Suppressor macrophage (primary cell): ENCODE measurements at places on chromosomes 7 and 10.
A peak's percentile ranks its signal among the peaks of the same experiment; 100 is the strongest.

DNA sequence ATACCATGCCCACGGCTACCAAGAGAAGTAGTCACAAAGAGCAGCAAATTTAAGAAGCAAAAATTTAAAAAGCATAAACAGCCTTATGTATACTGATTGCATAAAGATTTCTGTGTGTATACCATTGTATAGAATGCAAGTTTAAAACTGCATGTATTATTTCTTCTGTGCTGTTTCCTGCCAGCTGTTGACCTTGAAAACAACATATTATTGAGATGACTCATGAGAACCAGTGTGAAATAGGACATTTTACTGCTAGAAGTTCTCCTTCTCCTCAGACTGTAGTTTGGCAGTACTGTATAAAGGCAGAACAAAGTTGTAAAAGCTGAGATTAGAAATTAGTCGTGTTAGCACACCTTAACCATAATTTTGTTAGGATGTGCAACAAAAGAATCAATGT, 42.3 kb upstream of the SGCE start:
- no peak for DNase-seq

GRCh38 chr10:29710128-29710527, 75.4 kb upstream of the SVIL start:
- DNase-seq, result no peak

DNA sequence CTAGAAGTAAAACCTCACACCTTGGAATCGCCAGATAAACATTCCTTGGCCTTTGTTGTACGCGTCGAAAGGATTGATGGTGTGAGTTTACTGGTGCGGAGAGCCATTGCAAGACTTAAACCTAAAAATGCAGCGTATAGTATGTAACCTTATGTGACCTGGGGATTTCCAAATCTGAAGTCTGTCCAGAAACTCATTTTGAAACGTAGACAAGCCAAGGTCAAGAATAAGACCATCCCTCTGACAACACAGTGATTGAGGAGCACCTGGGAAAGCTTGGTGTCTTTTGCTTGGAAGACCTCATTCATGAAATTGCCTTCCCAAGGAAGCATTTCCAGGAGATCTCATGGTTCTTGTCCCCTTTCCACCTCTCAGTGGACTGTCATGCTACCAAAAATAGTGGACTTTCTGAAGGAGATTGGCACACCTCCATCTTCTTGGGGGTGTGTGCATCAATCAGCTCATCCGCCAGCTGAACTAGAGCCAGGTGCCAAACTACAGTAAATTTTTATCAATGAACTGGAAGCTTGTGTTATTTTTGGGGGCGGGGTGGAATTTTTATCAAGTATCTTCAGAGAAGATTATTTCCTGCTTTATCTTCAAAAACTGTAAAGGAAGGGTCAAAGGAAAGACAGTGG, 8.1 kb downstream of the POR start:
- DNase-seq, result no peak

GRCh38 chr10:71711052-71711623, 8.4 kb downstream of the C10orf105 start:
- DNase-seq, result no peak

DNA sequence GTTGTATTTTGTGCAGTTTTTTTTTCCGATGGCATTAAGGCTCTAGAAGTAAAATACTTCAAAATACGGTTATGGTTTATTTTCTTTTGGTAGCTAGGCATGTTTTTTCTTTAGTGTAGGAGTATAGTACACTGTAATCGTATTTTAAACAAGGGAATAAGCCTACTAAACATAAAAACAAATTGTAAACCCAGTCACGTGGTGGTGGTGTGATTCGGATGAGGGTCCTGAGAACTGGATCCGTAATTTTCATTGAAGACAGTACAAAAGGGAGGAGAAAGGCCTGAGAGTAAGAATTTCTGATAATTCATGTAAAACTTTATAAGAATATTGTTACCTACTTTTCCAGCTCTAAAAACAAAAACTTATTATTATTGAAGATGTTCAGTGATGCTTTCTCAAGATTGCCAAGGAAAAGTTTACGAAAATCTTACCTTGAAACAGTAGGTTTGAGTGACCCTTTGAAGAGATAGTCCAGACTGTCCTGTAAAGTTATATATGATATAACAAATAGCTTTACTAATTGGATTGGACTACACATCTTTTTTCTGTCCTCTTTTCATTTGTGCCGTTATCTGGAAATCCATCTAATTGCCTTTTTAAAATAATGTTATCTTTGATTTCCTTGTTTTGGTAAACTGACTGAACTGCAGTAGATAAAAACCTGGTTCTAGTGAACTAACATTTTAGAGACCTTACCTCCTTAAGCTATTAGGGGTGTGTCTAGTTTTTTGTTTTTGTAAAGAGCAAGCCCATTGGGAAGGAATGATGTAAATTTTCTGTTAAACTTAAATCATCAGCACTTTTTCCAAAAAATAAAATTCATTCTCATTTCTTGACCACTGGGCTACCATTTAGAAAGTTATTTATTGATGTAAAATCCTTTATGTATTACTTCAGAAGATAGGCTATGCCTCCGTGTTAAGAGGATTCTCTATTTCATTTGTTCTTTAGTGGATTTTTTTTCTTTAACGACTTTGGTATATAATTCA, 1.0 kb upstream of the PBLD start:
- DNase-seq, result no peak

DNA sequence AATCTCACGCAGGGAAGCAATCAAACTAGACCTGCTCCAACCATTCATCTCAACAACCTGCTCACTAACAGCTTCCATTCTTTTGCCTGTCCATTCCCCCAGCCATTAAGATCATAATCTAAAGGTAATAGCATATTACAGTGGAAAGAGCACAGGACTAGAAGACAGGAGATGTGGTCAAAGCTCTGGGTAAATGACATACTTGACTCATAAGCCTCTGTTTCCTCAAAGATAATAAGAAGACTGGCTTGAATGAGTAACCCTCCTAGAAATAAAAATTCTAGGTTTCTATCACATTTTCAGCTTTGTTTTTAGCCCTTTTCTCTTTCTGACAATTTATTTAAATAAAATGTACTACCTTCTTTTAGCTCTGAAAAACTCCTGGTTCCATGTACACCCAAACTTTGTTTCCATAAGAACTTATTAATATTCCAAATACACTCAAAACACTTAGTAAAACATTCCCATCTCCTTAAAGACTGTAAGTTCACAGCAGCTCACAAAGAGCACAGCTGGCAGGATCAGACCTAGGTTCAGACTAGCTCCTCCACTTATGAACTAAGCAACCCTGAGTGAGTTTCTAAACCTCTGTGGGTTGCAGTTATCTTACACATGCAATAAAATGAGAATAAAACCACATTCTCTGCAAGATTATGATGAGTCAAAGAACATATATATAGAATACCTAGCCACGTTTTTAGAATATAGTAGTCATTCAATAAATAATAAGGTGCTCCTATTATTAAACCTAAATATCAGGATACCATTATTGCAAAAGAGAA, 11.6 kb downstream of the FAM204A start:
- no peak for DNase-seq

GRCh38 chr7:147911201-147911601, 679.4 kb upstream of the C7orf33 start:
- DNase-seq, result peak; percentile 62

GRCh38 chr7:28332046-28332445, 80.3 kb upstream of the CREB5 start:
- DNase-seq, result no peak

DNA sequence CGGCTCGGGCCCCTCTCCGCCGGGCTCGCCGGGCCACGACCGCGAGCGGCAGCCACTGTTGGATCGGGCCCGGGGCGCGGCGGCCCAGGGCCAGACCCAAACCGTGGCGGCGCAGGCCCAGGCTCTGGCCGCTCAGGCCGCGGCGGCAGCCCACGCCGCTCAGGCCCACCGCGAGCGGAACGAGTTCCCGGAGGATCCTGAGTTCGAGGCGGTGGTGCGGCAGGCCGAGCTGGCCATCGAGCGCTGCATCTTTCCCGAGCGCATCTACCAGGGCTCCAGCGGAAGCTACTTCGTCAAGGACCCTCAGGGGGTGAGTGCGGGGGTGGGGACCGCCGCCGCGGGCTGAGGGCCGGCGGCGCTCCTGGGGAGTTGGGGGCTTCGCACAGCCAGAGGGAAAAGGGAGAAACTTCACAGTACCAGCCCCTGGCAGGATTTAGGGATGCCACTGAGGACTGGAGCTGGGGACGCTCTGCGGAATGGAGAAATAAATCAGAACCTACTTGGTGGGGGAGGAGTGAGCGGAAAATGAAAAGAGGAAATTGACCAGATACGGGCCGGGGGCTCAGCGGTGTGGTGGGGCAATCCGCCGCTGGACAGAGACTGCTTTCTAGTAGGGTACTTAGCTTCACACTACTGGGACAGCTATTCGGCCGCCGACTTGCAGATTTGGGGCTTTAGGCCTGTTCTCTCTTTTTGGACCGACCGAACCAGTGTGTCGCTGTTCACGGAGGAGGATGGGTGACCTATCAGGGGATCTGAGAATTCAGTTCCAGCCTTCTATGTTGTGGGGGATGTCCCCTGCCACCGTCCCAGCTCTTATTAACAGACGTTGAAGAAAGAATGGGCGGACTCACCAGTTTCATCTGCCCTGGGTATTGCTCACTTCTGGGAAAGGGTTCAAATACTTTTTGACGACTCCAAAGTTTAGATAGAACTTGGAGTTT, 669 bp downstream of the PI4K2A start:
- DNase-seq, result peak; percentile 68

DNA sequence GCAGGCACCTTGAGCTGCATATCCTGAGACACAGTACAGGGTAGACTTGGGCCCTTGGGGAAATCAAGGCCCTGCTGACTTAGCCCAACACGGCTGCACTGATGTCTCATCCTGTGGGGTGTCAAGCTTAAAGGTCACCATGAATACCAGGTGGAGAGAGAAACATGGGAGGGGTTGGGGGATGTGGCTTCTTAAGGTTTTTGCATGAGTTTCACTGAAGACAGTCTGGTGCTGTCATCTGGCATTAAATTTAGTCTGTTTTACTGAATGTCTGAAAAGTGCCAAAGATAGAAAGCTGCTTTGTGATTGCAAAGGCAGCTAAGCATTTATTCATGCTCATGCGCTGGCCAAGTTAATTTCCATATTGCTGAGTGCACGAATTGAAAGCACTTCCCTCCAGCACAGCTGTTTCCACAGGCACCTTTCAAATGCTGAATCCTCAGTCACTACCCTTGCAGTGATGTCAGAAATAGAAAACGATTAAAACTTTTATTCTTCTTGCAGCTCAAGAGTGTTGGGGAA, 102.1 kb downstream of the OSBPL3 start:
- DNase-seq, result peak; percentile 89

DNA sequence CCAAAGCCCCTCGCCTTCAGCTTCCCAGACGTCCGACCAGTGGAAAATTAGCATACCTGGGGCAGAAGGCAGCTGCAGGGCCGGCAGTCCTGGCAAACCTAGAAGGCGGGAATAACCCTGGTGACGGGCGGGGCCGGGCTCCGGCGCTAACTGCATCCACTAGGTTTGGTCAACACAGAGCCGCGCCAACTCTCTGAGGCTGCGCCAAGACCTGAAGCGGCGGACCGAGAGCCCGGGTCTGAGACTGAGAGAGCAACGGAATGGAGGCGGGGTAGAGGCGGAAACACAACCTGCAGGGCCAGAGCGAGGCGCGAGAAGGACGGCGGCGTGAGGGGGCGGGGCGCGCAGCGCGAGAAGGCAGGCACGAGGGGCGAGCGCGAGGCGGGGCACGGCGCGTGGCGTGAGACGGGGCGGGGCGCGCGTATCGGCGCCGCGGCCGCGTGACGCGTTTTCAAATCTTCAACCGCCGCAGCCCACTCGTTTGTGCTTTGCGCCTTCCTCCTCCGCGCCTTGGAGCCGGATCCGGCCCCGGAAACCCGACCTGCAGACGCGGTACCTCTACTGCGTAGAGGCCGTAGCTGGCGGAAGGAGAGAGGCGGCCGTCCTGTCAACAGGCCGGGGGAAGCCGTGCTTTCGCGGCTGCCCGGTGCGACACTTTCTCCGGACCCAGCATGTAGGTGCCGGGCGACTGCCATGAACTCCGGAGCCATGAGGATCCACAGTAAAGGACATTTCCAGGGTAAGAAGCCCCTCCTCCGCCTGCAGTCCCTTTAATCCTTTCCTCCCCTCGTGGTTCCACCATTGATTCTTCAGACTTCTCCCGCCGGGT, at the start of the genes DBF4 and SLC25A40:
Gene DBF4, plus strand, starts transcription at position 454 of the 829 bp plus-strand sequence. Its CDS starts 240 bp downstream, at position 694.
Gene SLC25A40, minus strand, starts transcription at position 321 of the 829 bp plus-strand sequence. CDS start 17,633 bp downstream, outside the sequence.
- DNase-seq, result peak; percentile 99

DNA sequence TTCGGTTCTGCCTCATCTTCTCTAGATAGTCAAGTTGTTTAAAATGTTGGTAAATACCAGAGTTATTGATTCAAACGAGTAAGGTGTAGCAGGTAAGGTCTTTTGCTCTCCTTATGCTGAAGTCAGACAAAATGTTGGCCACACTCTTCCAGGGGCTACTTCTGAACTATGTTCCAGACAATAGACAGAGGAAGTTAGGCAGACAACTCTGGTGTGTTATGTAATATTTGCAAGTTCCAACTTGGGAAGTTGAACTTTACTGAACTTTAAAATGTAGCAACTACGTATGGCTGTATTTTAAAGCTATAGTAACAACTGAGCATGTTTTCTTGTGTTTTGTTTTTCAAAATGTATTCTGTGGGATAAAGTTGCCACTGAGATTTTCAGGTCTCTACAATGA, 125.7 kb upstream of the NEBL start:
- peak; percentile 50 for DNase-seq

DNA sequence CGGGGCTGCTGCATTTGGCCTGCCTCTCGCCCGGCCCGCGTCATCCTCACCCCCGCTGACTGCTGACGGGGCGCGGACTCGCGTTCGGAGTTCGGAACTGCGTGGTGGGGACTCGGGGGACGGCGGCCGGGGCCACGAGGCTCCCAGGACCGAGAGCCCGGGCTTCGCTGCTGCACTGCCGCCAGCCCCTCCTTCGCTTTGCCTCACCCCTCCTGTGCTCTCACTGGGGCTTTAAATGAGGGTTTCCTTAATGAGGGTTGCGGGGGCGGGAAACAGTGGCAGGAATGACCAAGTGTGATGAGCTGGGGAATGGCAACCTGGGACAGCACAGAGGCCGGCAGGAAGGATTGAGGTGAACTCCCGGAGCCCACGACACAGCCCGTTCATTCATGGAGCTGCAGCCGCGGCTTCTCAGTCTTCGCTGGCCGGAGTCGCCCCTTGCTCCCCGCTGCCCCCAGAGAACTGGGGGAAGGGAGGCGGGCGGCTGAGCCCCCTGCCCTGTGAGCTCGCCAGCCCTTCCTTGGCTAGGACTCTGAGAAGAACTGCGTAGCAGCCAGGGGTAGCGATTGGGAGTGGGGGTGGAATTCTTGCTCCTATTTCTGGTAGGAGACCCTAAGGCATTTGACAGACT, 1.5 kb upstream of the LRRC4 start:
- peak; percentile 51 for DNase-seq

DNA sequence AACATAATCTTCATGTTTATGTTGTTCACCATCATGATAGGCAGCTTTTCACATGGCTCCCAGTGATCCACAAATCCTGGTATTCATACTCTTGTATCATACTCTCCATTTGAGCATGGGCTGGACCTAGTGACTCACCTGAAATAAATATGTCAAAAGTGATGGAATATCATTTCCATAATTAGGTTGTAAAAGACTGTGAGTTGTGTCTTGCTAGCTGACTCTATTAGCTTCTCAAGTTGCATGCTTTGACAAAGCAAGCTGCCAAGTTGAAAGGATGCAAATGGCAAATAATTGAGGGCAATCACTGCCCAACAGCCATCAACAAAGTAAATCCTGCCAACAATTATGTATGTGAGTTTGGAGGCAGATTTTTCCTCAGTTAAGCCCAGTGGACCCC, 300.4 kb downstream of the AHR start:
- DNase-seq, result no peak
